SK-N-SH treated with all-trans-retinoic acid at 6 μM for 48 hours (cell line): ENCODE measurements at places on chromosomes 7 and 10.
A peak's percentile ranks its signal among the peaks of the same experiment; 100 is the strongest.

GRCh38 chr10:129694184-129694583 is 227.1 kb downstream of the MGMT start:
- ATAC-seq: no peak

DNA sequence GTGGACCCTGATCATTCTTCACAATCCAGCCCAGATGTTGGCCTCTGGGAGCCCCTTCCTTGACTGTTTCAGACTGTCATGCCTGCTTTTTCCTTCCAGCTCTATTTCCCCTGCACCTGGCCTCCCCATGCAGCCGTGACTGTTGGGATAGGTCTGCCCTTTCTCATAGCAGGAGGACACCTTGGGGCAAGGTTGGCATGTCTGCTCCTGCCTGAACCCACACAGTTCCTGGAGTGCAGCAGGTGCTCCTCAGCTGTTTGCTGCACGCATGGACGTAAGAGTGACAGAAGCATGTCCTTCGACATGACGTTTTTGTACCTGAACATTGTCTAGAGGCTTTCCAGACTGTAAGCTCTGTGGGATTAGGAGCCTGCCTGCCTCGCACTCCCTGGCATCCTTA is 24.0 kb downstream of the POR start:
- ATAC-seq: no peak

- ATAC-seq: no peak
These were observed 24.7 kb upstream of the TRIM24 start for GRCh38 chr7:138435231-138435919.

DNA sequence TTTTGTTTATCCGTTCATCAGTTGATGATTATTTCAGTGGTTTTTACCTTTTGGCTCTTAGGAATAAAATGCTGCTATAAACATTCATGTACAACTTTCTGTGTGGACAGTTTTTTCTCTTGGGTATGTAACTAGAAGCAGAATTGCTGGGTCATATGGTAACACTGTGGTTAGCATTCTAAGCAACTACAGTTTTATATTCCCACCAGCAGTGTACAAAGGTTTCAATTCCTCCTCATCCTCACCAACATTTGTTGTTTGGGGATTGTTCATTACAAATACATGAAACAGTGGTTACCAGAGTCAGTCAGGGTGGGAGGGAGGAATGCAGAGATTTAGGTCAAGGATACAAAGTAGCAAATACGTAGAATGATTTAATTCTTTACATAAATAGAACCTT is 97.0 kb downstream of the NPSR1 start:
- ATAC-seq: no peak

DNA sequence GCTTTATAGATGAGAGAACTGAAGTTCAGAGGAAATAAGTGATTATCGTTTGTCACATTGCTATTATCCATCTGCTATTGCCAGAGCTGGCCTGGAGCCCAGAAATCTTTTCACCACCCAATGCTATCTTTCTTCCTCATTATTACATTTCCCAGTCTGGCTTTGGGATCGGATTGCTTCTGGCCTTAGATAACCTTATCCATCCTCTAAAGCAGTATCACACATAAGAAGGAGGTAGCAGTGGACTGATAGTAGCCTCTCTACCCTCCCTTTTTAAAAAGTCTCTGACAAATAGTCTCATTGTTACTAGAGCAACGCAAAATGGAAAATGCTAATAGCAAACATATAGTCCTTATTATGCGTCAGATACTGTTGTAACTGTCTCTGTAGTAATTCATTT is 1.3 kb upstream of the CLDN12 start:
- ATAC-seq: peak; percentile 53

DNA sequence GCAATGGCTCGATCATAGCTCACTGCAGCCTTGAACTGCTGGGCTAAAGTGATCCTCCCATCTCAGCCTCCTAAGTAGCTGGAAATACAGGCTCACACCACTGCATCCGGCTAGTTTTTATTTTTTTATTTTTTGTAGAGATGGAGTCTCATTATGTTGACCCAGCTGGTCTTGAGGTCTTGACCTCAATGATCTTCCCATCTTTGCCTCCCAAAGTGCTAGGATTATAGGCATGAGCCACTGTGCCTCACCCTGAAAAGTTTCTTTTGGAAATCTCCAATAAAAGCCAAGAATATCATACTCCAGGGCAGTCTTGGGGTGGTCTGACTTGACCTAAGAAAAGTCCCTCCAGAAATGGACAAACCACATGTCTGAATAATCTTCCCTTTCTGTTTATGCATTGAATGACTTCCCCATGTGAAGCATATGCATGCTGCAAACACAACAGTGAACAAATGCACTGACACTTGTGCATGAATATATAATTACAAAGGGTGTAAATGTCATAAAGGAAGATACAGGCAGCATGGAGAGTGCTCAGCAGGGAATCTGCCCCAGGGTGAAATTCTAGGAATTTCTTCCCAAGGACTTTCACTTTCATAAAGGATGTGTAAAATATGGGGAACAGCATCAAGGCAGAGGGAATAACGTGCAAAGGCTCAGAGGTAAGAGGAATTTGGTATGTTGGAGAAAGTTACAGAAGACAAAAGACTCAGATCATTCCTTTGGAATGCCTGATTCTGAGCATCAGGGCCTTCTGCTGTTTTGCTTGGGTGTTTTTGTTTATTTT is 142.4 kb upstream of the LYZL1 start:
- no peak for ATAC-seq

DNA sequence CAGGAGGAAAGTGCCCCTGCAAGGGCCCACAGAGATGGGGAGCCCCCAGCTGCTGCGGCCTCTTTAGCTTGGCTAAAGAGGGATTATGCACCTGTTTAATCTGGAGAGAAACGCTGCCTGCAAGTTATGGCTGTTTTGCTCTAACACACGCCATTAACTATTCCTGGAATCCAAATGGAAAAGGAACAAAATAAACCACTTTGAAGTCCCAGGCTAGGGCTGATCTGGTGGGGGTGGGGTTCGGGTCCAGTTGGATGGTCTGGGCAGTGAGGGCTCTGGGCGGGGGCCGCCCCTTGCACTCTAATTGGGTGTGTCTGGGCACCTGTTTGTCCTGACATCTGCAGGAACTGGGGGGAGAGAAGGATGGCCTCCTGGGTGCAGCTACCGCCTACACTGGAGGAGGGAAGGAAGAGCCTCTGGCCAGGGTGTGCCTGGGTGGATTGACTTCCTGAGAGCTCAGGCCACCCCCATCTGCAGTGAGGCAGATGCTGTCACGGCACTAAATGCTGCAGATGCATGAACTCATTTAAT is 300.6 kb downstream of the ZEB1 start:
- ATAC-seq: no peak

DNA sequence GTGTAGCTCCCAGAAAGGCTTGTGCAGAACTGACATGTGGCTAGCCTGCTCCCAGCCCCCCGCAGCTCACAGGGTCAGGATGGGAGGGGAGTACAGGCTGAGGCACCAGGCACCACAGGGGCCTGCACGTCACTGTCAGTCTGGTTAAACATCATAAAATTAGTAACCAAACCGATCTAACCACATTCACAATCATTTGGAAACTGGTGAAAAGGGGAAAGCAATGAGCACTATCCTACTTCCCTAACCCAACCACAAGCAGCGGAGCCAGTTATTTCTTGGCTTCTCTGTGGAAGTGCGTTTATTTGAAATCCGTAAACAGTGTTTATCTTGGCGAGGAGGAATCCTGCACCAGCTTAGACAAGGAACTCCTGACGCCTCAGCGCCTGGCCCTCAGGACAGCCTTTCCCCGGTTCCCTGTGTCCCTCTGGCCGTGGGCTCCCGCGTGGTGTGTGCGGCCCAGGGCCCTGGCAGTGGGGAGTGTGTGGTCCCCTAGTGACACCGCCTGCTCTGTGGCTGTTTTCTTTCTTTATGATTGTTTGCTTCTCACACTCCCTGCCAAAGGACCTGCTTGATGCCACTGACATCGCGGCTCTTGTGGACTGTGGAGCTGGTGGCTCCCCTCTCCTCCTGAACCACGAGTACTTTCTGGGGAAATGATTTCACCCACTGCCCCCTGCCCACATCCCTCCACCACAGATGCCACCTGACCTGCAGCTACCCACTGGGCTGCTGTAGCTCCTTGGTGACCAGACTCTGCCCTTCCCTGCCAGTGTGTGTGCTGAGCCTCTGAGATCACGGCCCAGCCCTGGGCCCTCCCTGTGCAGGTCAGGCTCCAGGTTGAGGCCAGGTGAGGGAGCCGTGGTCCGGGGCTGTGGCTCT is 38.0 kb downstream of the INPP5A start:
- no peak for ATAC-seq

DNA sequence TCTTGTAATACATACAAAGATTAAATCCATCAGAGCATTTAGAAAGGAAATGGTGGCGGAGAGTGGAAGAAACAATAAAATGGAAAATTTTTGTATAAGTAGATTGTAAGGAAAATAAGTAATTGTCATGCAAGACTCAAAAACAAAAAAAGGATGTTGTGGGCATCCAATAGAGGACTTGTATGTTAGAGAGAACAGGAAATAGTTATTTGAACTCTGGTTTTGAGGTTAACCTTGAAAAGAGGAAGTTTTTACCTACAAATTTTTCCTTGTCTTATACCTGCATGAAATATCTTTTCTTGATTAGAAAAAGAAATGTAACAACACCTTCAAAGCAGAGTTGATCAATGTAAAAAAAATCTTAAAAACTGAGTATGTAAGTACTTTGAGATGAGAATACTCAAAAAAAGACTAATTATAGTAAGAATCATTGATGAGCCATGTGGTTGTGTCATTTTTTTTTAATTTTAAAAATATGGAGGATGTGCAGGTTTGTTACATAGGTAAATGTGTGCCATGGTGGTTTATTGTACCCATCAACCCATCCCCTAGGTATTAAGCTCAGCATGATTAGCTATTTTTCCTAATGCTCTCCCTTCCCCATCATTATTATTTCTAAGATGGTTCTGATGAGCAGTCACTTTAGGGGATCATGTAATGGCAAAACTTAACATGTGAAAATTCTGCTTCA is 11.9 kb downstream of the TMEM106B start:
- no peak for ATAC-seq

- no peak for ATAC-seq
These were observed 47.2 kb downstream of the FAM107B start for GRCh38 chr10:14727465-14727864.

DNA sequence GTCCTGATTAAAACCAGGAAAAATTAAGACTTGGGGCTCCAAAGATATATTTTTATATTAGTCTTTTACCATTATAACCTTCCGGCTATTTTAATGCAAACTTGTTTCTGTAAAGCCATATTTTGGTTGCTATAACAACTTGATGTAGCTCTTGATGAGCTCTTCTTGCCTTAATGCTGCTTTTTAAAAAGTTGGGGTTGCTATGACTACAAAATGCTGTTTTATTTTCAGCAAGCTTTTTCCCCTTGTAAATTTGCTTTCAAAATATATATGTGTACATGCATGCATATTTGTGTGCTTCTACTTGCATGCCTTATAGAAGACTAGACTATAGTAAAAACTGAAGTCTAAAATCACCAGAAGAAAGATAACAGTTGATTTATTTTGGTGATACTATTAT is 99.7 kb downstream of the CSTF2T start:
- ATAC-seq: no peak

GRCh38 chr10:73206385-73206784 is 38.5 kb downstream of the FAM149B1 start:
- ATAC-seq: no peak

DNA sequence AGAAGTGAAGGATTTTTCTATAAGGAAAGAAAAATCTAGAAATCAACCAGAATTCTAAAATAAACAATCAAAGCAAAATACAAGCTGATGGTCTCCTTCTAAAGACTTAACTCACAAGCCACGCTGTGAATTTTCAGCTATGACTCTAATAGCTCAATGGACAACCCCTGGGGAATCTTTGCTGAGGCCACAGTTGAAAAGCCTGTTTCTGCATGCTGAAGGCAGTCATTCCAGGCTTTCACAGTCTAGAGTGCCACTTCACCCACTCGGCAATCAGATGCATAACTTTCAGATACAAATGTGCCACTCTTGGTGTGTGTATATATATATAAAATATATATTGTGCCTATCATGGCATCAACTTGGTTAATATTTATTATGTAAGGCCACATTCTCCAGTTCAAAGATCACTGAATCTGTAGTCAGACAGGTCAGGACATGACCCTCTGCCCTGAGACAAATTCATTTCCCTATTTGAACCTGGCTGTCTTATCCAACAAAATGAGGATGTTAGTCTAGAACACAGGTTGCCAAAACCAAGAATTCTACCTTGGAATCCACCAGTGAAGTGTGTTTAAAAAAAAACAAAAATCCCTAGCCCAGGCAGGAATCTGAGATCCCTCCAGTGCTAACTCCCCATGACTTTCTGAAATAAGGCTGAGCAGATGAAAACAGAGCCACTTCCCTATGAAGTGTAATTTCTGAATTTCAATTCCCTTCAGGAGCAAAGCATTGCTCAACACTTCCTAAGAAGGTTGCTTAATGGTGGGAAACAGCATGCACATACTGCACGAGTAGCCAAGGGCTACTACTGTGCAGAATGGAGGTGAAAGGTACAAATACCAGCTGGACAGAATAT is 9.9 kb downstream of the LIPA start:
- no peak for ATAC-seq

DNA sequence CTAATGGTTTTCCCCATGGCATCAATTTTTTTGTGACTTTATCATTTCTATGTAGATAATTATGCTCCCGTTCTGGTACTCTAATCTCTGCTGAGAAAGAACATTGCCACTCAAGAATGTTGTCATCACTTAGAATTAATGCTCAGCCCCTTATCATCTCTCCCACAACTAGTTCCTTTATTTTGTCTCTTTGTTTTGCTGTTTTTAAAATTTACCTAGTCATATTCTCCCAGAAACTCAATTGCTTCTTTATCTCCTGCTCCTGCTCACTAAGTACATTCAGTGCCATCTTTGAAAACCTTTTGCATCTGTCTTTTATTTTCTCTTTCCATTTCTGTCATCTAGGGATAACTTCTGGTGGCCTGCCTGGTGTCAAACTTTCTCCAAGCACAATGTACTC is 324.9 kb upstream of the MTPN start:
- ATAC-seq: no peak

DNA sequence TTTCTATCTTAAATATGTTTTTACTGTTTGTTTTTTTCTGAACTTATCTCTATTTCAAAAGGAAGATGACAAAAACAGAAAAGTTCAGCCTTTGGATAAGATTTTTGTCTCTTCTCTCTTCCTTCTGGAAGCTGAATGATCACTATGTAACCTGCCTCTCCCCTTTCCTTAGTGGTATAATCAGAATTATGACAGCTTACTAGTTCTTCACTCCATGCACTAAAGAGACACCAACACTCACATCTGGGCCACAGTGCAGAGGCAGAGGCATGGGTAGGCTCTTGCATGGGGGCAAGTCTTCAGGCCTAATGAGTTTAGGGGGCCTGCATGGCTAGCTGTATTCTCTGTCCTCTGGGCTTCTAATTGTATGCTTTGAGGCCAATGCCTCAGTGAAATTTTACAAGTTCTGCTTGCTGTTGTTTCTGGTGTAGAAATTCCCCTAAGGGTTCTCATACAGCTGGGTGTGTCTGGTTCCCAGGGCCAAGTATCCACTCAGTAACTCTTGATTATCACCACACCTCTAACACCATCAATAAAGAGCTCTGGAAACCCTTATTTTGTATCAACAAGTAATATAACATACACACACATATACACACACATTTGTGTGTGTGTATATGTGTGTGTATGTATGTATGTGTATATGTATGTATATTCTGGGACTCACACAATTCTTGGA is 96.8 kb upstream of the POM121L12 start:
- ATAC-seq: no peak

GRCh38 chr7:141557360-141557759 is 6.2 kb downstream of the AGK start:
- no peak for ATAC-seq
